Endothelial cell of coronary artery (primary cell): ENCODE measurements at places on chromosomes 3 and 15. TPM values are rescaled to one million over a fixed set of nuclear protein-coding genes. Genes with fewer than 3 reads are reported as not detected.

The GALNT15 gene
- total RNA-seq, result 1.2 and 45.6 TPM in 2 replicates

The GPR171 gene
- not detected in 2 replicates for total RNA-seq

The SEMA5B gene
- total RNA-seq, result under 0.01 and 0.09 TPM in 2 replicates

The CCDC80 gene
- 11.5 and 46.8 TPM in 2 replicates for total RNA-seq

The ROBO1 gene
- total RNA-seq, result 22.9 and 23.0 TPM in 2 replicates

The ROBO2 gene
- 0.56 TPM in 1 of 2 replicates, not detected in the other for total RNA-seq

The FAM81A gene
- under 0.01 and 0.27 TPM in 2 replicates for total RNA-seq

The ZNF860 gene
- total RNA-seq, result 0.56 and 0.90 TPM in 2 replicates

The ZNF445 gene
- 6.4 and 9.4 TPM in 2 replicates for total RNA-seq

The ULK3 gene
- 13.4 and 14.9 TPM in 2 replicates for total RNA-seq

The TMEM212 gene
- total RNA-seq, result not detected in 2 replicates

The REC114 gene
- total RNA-seq, result not detected in 2 replicates

The GOLGA6A gene
- not detected in 2 replicates for total RNA-seq

The OIP5 gene
- total RNA-seq, result 3.2 and 8.3 TPM in 2 replicates

The RARRES1 gene
- total RNA-seq, result 0.81 and 4.2 TPM in 2 replicates

The TRIM71 gene
- not detected in 2 replicates for total RNA-seq

The ACTRT3 gene
- total RNA-seq, result 3.3 and 4.3 TPM in 2 replicates
